Right lung (tissue), 10 donors: ENCODE measurements at places on chromosomes 3 and 15.

- DNase-seq, result no peak
These were observed 57.2 kb downstream of the PLD1 start for GRCh38 chr3:171753025-171753472.

DNA sequence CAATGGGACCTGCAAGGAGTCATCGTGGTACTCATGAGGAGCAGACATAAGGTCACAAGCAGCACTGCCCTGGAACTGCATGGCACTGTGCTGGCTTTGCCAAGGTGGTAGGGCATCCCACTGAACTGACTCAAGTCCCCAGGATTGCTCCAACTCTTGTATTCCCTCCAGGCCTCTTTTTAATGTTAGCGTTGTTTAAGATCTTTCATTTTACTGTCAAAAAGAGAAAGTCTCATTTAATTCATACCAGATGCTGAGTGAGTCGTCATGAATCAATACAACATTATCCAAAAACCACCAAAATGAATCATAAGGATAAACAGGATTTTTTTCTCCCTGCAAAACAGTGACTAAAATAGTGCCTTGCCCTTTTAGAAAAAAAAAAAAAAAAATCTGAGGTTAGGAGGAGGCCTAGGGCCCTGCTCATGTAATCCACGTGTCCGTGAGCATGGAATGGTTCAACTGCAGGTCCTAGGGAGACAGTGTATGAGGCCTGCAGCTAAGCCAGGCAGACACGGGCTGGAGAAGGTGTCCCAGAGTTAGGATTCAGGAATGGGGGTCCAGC, 36.7 kb upstream of the BLM start:
- no peak for DNase-seq

DNA sequence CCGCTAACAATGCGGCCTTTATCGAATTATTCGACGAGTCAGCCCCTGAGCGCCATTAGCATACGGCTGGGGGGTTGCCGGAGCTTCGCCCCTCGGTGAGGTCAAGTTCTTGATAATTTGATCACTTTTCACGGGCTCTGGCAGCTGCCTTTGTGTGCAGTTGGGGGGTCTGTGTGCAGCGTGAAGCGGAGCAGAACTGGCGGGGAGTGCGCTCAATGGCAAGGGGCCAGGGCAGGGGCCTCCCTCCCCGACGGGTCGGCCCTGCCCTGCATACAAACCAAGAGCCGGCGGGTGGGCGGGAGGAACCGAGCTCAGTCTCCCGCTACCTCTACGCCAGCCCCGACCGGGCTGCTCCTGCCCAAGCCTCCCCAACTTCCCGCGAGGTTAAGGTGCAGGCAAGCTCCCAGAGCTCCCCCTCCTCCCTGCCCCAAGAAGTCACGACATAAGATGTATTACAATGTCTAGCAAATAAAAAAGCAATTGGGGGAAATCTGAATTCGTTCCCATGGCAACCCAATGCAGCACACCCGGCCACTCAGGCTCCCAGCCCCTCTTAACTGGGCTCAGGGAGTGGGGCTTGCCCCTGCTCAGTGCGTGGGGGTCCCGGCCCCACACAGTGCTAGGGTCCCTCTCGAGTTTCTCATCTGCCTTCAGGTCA, 34.1 kb upstream of the POLG start:
- no peak for DNase-seq

GRCh38 chr3:133328373-133328772, 71.5 kb upstream of the BFSP2 start:
- DNase-seq, result no peak

DNA sequence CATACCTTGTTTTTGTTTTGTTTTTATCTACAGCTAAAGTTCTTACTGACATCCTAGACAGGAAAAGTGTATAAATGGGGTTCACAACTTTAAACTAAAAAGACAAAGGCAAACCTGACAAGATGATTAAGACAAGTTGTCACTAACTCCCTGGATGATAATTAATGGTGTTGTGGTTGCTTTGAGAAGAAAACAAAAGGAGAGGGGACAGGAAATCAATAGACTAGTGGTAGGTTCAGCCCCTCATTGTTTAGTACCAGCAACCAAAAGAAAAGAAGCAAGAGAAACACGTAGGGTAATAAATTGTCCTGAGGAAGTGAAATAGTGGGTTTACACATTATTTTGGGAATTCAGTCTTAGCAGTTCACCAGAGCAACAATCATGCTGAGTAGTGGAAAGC, 78.8 kb downstream of the BFSP2 start:
- DNase-seq, result no peak

GRCh38 chr15:98438326-98438725, 210.0 kb upstream of the IGF1R start:
- DNase-seq, result no peak

- no peak for DNase-seq
These were observed 148.6 kb upstream of the MME start for GRCh38 chr3:154931484-154931883.

DNA sequence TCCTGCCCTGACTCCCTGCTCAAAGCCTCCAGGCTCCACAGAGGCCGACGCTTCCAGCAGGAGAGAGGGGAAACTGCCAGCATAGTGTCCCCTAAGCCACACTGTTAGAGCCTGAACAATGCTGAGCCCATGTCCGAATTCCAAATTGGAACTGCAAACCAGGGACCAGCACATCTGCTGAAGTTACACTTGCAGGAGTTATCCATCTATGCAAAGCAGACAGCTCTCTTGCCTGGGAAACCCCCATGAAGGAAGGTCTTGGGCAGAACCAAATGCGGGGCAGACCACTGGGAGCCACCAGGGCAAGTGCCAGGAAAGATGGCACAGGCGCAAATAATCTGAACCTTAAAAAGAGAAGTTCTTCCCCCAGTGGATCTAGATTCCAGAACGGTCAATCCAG, 625 bp downstream of the LRRC15 start:
- no peak for DNase-seq

DNA sequence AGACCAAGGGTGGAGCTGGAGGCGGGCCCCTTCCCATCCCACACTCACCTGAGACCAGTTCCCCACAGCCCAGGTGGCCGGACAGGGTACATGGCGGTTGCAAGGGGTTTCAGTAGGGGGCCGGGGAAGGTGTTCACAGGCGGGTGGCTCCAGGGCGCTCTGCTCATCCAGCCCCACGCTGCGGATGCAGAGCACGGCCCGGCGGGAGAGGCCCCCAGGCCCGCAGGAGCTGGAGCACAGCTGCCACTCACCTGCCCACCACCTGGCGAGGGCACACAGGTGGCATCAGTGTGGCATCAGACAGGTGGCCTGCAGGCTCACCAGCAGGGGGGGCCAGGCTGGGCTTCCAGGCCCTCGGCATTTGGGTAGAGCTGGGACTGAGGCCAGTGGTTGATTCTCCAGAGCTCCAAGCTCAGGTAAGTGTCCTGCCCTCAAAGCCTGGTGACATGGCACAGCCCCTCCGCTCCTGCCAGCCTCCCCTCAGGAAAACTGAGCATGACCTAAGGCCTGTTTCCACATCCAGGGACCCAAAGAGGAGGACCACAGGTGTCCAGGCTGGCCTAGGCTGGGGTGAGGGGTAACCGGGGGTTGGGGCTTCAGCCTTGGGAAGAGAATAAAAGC, 43.8 kb downstream of the ADAMTS7 start:
- DNase-seq, result no peak

DNA sequence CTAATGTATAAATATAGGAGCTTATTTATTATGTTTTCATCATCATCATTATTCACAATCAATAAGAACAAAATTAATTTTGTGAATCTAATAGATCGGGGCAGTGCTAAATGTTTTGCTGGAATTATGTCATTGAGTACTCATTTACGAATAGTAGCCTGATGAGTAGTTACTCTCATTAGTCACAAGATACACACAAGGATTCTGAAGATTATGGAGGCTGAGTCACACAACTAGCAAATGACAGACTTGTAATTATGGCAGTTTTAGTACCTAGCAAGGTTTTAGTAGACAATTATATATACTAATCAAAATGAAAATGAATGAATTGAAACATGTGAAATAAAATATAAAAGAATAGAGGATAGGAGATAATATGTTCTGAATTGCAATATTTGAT, 954.2 kb downstream of the CADM2 start:
- DNase-seq, result no peak

DNA sequence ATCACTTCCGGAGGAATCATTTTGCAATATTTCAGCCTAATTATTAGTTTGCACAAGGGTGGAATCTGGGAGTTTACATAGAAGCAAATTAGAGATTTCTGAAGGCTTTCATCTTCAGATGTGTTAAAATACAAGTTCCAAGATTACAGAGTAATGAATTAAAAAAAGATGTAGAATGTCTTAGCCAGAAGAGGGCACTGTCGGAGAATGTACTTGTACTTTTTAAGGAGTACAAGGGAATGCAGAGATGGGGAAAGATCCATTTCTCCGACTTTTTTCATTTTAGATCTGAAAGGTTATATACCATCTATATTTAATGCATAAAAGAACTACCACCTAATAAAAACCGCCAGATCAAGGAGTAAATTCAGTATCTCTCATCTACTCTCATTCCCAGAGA, 43.1 kb upstream of the WDR5B start:
- peak; percentile 17 for DNase-seq

DNA sequence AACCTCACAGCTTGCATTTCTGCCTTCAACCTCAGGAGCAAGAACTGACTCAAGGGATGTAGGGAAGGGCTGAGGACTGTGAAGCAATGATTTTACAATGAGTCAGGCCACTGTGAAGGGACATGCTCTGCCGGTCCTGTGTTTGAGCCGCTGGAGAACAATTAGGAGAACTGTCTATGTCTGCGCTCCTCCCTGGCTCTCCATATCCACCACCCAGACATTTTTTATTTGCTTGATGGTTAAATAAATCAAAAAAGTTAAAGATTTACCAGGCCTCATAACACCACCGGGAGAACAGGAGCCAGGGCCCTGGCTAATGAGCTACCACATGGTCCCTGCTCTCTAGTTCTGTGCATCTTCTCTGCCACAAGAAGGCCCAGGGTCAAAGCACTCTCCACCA, 29.6 kb downstream of the SEC61A1 start:
- no peak for DNase-seq

DNA sequence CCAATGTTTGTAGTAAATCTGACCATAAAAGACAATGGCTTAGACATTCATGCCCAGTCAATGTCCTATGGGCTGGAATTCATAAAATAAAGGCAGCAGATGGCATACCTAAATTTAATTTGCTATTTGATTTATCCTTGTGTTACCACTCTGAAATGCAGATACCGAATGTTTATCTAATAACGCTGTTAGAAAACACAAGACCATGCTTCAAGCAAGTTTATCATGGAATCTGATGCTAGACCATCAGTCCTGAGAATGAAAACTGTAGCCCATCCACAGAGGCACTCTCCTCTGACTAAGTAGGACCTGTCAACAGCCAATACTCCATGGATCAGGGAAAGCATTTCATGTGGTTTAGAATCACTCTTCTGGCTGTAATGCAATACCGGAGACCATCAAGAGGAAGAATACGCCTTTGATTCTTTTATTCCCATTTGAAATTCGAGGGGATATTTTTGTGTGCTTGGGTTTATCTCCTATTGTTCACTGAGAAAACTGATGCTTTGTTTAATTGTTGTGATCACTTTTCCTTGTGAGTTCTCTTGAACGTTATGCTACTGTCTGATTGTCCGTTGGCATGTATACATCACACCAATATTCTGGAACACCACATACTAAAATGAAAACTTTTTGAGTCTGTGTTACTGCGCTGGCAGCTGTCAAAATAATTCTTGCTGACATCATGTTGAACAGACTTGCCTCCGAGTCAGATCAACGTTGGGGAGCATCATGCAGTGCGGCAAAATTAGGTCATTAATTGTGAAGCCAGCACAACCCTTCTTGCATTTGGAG, 12.1 kb upstream of the CPB1 start:
- no peak for DNase-seq

- peak; percentile 49 for DNase-seq
These were observed 989 bp downstream of the GNB4 start for GRCh38 chr3:179450261-179450701.

DNA sequence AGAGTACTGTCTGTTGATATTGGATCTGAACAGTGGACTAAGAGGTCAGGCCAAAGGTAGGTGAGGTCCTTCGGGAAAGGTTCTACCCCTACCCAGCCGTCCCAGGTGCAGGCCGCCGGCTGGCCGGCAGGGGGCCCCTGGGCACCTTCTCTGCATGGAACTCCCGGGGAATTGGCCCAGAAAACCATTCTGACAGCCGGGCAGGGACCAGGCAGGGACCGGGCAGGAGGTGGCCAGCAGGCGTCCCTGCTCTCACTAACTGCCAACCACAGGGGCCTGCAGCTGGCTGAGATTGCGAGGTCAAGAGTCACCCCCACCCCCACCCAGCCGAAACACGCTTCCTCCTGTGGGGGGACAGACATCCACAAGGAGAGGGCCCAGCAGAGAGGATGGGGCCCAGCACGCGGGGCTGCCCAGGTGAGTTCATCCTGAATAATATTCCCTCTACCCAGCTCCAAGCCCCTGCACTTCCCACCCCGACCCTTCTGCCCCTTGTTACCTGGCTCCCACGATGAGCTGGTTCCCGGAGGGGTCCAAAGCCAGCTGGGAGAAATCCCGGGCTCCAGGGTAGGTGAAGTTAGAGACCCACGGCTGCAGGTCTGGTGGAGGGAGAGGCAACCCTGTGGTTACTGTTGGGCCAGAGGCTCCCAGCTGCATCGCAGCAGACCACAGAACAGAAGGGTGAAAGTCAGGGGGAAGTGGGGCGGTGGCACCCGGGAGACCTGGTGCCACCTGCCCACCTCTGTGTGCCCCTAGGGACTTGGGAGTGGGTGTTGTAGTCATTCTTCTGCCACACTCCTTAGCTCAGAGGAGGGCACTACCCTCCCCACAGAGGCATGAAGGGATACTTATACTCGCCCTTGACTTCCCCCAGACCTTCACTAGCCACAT, 84.4 kb downstream of the SEMA5B start:
- DNase-seq, result peak; percentile 68
